Activated CD4-positive, alpha-beta memory T cell treated with anti-CD3 and anti-CD28 coated beads, Interleukin-2, amount 10 ng/mL, durations not matched to agents 7 days and 5 days (primary cell): ENCODE measurements at places on chromosomes 13 and 19.

DNA sequence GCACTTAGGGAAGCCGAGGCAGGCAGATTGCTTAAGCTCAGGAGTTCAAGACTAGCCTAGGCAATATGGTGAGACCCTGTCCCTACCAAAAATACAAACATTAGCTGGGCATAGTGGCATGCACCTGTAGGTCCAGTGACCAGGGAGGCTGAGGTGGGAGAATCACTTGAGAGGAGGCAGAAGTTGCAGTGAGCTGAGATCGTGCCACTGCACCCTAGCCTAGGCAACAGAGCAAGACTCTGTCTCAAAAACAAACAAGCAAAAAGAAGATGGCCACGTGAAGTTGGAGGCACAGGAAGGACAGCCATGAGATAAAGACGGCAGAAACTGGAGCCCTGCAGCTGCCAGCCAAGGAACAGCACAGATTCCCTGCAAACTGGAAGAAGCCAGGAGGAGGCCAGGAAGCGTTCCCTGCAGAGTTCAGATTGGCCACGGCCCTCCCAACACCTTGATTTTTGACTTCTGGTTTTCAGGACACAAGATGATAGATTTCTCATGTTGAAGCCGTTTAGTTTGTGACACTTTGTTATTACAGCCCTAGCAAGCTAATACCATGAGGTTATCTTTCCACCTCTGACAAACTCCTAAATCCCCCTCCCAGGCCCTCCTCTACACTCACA lies 786.7 kb downstream of the UQCRFS1 start:
- DNase-seq = no peak

GRCh38 chr13:89465366-89465765 lies 1794.2 kb downstream of the SLITRK5 start:
- DNase-seq = no peak

GRCh38 chr13:44104197-44104490 lies 224.4 kb downstream of the LACC1 start:
- DNase-seq = no peak

DNA sequence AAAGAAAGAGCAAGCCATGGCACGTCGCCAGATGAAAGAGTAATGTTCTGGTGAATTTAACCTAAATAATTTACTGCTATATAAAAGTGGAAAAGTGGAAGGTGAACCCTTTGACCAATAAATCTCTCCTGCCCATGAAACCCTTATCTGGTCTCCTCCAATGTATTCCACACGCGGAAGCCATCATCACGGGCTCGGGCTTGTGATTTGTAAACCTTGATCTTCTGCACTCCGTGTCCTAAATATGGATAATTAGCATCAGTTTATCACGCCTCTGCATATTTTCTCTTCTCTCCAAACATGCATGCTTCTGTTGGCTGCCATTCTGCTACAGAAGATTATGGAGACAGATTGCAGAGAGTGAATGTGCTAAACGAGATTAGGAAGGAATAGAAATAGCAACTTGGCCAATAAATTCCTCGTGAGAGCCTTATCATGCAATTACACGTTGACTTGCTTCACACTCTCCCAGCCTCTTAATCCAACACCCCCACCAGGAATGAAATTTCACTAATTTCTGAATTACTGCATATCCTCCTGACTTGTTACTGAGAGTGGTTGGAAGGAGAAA lies 34.5 kb downstream of the SOX1 start:
- DNase-seq = no peak

DNA sequence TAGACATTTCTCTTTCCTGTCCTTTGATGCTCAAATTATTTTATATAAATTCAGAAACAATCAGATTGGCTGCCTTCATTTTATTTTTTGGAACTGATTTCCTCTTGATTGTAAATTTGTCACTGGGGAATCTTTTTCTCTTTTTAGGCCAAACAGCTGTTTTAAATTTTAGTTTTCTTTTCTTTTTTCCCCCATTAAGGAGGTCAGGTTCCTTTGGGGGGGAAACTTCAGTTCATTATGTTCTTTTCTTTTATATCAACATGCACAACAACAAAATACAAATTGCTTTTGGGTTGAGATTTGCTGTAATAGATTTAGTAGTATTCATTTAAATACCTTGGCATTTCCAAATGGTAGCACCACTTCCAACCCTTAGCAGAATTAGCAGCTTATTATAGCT lies 264.8 kb upstream of the SPRY2 start:
- no peak for DNase-seq

GRCh38 chr13:38637576-38637975 lies 49.3 kb upstream of the FREM2 start:
- no peak for DNase-seq

- DNase-seq = no peak
These were observed 19.5 kb upstream of the ALOX5AP start for GRCh38 chr13:30715837-30716236.

DNA sequence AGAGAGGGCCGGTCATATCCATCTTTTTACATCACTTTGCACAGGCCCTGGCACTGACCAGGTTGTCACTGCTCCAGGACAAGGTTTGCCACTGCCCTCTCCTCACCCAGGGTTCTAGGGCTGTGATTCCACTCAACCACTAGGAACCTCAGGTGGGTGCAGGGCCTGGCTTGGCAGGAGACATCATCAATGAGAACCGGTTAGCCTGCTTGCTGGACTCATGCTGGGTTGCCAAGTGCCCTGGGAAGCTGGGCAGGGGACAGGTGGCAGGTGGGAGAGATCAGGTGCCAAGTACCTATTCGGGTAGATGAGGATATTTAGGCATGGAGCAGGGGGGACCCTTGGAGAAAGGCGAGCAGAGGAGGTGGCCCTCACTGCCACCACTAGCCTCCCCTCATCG lies 4.2 kb upstream of the CERS4 start:
- no peak for DNase-seq
